ENCODE measurements at places on chromosomes 3 and 15.

- peak; percentile 90 for DNase-seq
These were observed 17.3 kb upstream of the HRH1 start for GRCh38 chr3:11136830-11137626.

- DNase-seq = no peak
These were observed 17.5 kb upstream of the EIF2B5 start for GRCh38 chr3:184117636-184118035.

DNA sequence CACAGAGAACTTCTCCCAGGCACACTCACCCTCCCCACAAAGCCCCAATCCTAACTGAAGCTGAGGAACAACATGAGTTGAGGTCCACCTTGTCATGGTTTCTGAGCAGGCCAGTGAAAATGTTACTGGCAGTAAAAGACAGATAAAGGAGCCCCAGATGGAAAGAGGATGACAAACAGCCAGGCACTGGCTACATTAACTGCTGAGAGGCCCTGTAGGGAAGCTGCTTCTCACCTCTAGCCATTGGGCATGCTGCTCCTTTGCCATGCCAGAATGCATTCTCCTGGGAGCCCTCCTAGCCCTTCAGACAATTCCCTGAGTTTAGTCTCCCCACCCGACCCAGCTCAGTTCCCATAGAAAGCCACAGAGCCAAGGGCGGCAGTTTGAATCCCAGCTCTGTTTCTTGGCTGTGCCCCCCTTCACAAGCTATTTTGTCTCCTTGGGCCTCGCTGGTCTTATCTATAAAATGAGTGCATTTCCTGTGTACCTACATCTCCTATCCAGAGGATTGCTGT lies 60.5 kb downstream of the LMCD1 start:
- no peak for DNase-seq

- peak; percentile 6 for DNase-seq
These were observed 802.6 kb upstream of the ALCAM start for GRCh38 chr3:104564045-104564643.

- DNase-seq = no peak
These were observed 5.1 kb upstream of the BAHD1 start for GRCh38 chr15:40435710-40436089.

GRCh38 chr15:40992241-40992741 lies 39.0 kb downstream of the CHAC1 start:
- DNase-seq = peak; percentile 61

GRCh38 chr15:80028937-80029336 lies 30.5 kb upstream of the ZFAND6 start:
- no peak for DNase-seq

DNA sequence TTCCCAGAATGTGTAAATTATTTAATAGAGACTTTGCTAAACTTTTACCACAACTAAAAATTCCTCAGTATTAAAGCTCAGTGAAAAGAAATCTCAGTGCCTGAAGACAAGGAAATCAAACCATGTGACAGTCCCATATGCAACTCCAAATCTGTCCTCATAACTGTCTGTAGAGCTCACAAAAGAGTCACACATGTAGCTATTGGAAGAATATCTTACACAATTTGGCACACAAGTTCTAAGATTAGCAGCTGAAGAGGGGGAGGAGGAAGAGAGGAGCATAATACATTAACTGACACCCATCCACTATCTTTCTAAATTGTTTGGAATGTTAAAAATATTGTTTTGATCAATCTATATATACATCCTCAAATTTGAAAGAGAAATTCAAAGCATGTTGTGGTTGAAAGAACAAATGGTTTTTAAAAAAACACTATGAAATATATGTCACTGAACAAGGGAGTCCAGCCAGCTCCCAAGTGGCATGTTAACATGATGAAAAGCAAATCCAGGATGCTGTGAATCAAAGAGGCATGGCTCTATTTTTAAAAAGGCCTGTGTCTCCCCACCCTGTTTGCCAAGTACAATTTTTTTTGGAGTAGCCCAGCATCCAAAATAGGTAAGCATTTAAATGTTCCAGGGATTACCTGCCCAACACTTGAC lies 126.3 kb upstream of the NANOGP8 start:
- no peak for DNase-seq

DNA sequence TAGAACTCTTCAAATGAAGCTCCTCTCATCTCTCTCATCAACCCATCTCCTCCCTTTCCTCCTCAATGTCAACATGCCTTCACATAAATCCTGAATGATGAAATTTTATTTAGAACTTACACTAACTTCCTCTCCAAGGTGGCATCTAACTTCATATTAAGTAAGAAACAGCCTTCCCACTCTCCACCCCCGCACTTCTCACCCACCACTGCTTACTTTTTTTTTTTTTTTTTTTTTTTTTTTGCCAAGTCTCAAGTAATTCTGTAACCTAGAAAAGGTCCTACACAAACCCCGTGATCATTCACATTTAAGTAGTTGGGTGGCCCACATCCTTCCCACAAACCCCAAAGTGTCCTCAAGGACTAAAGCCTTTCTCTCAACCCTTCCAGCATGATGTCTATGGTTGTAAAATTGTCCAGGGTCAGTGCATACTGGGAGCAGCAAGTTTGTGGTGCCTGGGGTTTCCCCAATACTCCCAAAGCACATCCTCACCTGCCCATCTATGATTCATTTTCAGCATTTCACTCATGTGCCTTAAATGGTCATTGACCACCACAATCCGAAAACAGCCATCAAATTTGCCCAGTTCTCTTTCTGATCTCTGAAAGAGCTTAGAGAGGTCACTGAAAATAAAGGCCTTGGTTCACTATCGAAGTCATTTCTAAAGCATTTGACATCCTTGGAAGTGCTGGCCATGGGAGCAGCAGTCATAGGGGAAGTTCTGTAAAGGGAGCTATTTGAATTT lies 47.2 kb downstream of the CD86 start:
- DNase-seq = no peak

- DNase-seq = no peak
These were observed 2.2 kb upstream of the EPHB3 start for GRCh38 chr3:184559336-184559735.

DNA sequence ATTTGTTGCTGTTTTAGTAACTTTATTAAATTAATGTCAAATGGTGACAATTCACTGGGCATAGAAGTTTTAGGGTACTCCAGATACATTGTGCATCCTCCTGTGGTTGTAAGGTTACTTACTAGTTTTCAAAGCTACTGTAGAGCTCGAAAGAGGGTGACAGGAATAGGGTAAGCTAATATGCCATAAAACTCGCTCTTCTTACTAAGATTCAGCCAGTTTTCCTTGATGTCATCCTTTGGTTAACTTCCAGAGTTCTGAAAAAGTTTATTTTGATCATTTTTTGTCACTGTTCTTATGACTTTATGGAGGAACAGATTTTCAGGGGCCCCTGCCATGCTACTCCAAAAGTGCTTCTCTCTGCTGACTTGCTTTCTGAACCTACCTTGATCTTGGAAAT lies 334.8 kb downstream of the PLCL2 start:
- no peak for DNase-seq

DNA sequence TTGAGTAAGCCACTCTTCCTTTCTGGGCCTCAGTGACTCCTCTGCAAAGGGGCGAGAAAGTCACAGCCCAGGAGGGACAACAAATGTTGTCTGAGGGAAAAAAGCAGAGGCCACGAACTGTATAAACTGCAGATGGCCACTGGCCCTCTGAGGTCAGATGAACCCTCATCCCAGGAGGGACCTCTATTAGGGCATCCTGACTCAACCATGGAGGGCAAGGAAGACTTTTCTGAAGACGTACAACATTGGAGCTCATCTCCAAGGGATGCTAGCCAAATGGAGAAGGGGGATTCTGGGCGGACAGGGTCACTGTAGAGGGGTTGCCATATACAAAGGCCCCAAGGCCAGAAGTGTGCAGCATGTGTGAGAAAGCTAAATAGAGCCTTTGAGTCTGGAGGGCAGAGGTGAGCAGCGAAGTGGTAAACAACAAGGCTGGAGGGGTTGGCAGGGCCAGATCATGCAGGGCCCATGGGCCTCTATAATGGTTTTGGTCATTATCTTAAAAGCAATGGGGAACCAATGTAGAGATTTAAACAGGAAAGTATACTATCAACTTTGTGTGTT lies 16.7 kb downstream of the GRAMD2A start:
- no peak for DNase-seq

DNA sequence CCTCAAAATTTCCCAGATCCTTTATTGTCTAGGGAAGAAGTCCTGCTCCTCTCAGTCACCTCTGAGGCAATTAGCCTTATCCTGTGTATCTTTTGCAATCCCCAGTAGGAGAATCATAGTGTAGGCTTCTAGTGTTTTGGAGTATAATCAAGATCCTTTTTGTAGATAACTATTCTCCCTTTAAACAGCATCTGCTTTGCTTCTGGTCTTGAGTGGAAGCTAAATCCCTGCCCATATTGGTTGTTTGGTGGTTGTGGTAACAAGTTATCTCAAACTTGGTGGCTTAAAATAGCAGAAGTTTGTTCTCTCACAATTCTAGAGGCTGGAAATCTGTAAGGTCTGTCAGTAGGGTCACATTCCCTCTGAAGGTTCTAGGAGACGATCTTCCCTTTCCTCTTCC lies 217.5 kb upstream of the RASGRP1 start:
- no peak for DNase-seq

- no peak for DNase-seq
These were observed 9.2 kb upstream of the CBLB start for GRCh38 chr3:105878061-105878460.

- DNase-seq = no peak
These were observed 320.9 kb downstream of the PTPRG start for GRCh38 chr3:61882253-61882652.

GRCh38 chr3:12380461-12380860 lies 91.6 kb downstream of the PPARG start:
- no peak for DNase-seq

DNA sequence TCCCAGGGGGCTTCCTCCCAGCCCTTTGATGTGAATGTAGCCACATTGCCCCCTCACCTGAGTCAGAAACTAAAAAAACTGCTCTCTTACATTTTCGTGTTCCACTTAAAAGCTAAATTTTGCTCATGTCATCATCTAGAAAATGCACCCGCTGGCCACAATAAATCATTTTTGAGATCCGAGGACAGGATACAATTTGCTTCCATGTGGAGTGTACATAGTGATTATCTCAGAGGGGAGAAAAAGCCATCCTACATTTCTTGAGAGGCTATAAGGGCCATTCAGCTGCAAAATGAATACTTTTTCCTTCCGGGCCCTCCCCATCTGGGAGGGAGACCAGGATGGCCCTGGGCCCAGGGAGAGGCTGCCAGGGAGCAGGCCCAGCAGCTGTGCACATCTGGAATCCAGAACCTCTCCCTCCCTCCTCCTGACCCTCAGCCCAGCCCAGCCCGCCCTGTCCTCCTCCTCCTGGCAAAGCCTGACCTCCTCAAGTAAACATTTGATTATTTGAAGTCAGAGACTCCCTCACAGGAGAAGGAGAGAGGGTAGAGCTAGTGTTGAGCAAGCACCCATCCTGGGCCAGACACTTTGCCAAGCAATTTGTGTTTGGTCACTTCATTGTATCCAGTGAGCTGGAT lies 59.1 kb downstream of the CORO2B start:
- no peak for DNase-seq

DNA sequence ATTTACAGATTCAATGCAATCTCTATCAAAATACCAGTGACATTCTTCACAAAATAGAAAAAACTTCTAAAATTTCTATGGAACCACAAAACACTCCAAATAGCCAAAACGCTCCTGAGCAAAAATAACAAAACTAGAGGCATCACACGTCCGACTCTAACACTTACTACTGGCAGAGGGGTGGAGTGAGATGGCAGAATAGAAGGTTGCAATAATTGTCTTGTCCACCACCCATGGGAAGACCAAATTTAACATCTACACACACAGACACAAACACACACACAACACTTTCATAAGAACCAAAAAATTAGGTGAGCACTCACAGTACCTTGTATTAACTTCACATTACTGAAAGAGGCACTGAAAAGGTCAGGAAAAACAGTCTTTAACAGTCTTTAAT lies 21.3 kb upstream of the KPNA4 start:
- DNase-seq = no peak

GRCh38 chr3:198107840-198108734 lies 148.1 kb downstream of the LMLN start:
- no peak for DNase-seq

- no peak for DNase-seq
These were observed 448.5 kb downstream of the NAALADL2 start for GRCh38 chr3:175307642-175308041.

DNA sequence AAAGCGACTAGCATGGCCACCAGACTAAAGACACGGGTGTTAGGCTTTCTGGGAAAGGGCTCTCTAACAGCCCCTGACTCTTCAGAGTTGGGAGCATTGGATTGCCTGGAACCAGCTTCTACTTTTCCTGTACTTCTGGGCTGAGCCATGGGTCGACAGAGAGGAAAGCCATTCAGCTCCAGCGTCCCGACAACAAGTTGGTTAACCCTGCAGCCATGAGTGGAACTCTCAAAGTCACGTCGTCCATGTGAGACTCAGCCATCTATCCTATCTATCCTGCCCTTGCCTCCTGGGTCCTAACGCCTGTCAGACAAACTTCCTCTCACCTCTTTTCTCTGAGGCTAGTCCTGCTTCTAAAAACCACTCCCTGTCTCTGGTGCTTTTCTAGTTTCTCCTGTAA lies 32.6 kb upstream of the TBC1D5 start:
- DNase-seq = no peak

Measured in hepatic stellate cell (primary cell).